ENCODE measurements at places on chromosomes 7 and 10.

- DNase-seq = no peak
Observed at GRCh38 chr7:144028547-144028946, 20.2 kb upstream of the OR2A5 start.

DNA sequence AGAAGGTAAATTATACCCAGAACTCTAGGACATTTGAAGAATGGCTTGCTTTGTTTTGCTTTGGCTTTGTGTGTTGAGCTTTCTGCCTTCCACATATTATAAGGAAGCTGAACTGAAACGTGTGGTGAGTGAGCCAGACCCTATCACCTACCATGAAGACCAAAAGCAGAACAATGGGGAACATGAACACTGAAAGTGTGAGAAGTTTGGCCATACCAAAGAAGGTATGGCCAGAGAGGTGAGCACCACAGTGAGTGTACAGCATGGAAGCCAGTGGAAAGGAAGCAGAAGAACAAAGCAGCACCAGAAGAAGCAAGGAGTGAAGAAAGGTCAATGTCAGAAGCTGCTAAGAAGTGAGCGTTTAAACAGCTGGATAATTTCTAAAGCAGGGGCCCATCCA, 59.7 kb upstream of the CCDC71L start:
- no peak for DNase-seq

DNA sequence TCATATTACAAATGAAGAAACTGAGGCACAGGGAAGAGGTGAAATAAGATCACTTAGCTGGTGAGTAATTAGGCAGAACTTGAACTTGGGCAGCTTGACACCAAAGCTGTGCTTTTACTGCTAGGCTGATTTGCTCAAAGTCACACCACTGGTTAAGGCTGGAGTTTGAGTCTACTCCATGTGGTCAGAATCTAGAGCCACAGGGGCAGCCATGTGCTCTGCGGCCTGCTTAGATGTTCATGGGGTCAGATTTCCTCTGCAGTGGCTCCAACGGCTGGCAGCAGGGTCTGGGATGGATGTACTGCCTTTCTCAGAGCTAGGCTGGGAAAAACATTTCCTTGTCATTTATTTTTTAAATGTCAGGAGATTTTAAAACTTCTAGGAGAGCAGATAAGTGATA, 417.5 kb downstream of the KCNMA1 start:
- DNase-seq = no peak

DNA sequence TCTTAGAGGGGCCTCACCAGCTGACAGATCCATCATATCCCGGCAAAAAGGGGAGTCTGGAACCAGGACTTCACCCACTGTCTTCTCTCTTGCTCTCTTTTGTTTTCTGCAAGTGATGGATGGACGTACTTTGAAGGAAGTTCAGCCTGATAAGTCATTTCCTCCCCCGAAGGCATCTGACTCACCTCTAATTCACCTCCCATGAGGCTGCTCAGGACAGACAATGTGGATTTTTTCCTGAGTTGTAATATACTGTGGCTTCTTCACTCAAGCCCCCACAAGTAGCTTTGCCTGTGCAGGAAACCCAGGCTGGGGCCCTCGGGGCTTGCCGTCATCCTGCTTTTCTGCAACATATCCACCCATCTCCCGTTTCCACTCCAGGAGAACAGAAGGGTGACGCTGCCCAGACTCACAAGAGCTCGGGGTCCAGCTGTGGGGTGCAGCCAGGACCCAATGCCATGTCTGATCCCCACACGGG, 70.4 kb downstream of the ASB13 start:
- DNase-seq = no peak

DNA sequence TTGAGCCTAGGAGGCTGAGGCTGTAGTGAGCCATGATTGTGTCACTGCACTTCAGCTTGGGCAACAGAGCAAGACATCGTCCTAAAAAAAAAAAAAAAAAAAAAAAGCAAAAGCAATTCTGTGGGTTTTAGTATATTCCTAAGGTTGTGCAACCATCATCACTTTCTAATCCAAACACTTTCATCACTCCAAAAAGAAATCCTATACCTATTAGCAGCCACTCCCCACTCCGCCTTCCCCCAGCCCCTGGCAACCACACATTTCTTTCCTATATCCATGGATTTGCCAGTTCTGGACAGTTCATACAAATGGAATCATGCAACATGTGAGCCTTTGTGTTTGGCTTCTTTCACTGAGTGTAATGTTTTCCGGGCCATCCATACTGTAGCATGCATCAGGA, 20.4 kb downstream of the ZAN start:
- DNase-seq = no peak

DNA sequence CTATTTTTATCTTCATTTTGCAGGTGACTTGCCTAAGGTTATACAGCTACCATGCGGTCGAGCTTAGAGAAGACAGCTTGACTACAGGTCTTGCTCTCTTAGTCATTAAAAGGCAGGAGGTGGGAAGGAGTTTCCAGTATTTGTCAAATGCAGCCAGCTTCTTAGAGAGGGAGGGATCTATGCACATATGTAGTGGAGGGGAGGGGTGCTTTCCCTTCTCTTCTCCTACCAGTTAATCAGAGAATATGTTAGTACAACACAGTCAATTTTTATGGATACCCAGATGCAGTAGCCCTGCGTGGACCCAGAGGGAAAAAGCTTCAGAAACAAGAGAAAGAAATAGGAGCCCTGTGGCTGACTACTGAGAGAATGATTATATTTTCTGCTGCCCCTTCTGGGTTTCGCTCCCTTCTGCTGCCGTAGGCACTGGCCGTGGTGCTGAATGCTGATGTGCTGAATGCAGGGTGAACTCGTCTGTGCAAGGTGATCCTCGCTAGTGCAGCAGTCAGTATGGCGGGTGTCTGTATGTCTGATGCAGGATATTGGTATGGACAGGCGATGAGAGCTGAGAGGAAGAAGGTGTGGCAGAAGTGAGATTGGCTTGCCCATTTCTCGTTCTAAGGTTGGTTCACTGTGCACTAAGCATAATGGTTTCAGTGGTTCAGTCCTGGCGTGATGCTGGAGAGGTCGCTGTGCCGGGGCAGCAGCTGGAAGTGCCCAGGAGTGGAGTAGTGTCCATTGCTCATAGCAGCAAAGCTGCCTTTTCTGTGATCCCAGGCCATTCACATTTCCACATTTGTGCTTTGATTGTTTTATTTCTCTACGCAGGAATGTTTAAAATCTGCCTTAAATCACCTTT, 189.2 kb upstream of the PODXL start:
- no peak for DNase-seq

DNA sequence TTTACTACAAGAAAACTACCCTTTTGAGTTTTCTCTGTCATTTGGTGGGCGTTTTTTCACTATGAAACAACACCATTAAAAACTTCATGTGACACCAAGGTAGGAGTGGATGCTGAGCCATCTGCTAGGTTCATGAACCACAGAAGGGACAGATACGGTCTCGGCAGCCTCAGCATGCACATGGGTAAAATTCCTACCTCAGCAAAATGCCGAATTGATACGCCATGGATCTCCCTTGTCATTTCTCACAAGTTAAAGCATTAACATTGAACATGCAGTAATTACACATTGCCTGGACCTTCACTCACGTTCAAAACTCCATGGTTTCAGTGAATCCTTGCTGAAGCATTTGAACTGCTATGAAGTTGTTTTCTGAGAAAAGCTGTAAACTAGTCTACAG, 121.5 kb upstream of the EGR2 start:
- no peak for DNase-seq

- DNase-seq = no peak
Observed at GRCh38 chr7:22146961-22147512, 201.3 kb upstream of the CDCA7L start.

DNA sequence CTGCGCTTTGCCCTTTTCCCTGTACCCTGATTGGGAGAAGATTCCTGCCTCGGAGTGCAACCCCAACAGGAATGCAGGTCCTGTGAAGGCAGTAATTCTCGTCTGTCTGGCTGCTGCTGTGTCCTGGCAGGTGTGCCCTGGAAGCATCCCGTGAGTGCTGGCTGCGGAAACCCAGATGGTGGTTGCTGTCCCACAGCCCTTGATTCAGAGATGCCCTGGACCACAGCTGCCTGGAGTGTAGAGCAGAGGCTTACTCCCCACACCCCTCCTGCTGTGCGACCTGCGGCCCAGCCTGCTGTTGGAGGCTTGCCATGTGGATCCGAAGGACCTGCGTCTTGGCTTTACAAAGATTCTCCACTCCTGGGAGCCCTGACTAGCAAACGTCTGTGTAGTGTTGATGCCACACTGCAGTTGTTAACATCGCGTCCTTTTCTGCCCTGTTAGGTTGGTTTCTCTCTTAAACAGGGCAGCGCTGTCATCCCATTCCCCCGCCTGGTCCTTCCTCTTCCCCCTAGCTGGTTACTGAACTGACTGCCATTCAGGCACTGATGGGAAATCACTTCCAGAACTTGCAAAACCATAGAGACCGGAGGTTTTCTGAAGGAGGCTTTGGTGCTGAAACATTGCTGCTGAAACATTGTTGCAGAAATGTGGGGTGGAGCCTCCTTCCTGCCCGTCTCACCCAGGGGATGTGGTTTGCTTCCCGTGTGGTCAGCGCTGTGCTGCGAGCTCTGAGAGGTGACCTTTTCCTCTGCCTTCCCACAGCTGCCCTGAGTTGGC, 53.3 kb downstream of the DNAJB6 start:
- no peak for DNase-seq

DNA sequence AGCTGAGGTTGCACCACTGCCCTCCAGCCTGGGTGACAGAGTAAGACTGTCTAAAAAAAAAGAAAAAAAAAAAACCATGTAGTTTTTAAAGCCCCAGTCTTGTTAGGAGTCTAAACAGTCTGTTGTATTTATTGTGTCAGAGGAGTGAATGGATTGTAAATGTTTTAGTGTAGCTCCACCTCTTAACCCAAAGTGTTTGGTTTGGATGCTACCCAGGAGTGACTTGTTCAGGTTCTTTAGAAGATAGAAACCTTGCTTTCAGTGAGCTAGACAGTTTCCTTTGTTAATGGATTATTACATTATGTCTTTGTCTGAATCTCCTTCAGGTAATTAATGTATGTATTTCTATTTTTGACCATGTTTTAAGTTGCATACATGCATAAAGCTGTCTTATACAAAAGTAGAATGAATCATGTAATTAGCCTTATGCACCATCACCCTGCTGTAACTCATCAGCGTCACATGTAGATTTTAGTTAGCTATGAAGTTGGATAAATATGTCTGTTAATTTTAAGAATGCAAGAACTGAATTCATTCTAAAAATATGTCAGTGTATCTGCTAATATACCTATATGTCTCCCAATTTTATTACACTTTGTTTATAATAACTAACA, 97.7 kb downstream of the TAF3 start:
- DNase-seq = no peak

Measured in stimulated activated CD8-positive, alpha-beta memory T cell treated with anti-CD3 and anti-CD28 coated beads, Interleukin-4, amount 100 ng/mL, for 4 hours (primary cell).